ENCODE measurements at places on chromosomes 13 and 19. TPM values are rescaled to one million over a fixed set of nuclear protein-coding genes. Genes with fewer than 3 reads are reported as not detected.

Gene TINCR
- 0.38 TPM for total RNA-seq

Gene GRIN2D
- 0.13 TPM for total RNA-seq

Gene CLDND2
- total RNA-seq: 5.4 TPM

Gene RFXAP
- total RNA-seq: 15.4 TPM

Gene NLRP4
- total RNA-seq: not detected

Gene PABPC3
- 1.8 TPM for total RNA-seq

Gene ZNF829
- total RNA-seq: 4.9 TPM

Gene CACTIN
- total RNA-seq: 25.9 TPM

Gene FCAR
- not detected for total RNA-seq

Gene CCDC194
- 1.3 TPM for total RNA-seq

Gene MEIS3
- total RNA-seq: not detected

Gene C1QTNF9B
- total RNA-seq: not detected

GRCh38 chr13:77503398-77503797 lies 32.1 kb upstream of the SCEL start:
- DNase-seq: no peak
- no peak overlapping the region for H3K27ac ChIP-seq
- H3K4me3 ChIP-seq: no peak overlapping the region
- H3K4me1 ChIP-seq: no peaks in the 10 kb centered on the region
- H3K36me3 ChIP-seq: no peaks in the 10 kb centered on the region

GRCh38 chr13:32881777-32882145 lies 134.5 kb upstream of the KL start:
- DNase-seq: no peak
- H3K4me1 ChIP-seq: peaks cover 2% of the 10 kb centered on the region
- no peak overlapping the region for H3K4me3 ChIP-seq
- H3K27me3 ChIP-seq: no peaks in the 10 kb centered on the region

- no peak overlapping the region for H3K27ac ChIP-seq
- H3K4me1 ChIP-seq: no peaks in the 10 kb centered on the region
- DNase-seq: no peak
- H3K27me3 ChIP-seq: no peaks in the 10 kb centered on the region
- no peaks in the 10 kb centered on the region for H3K36me3 ChIP-seq
Measured at GRCh38 chr13:31947105-31947504, 84.5 kb upstream of the FRY start.

DNA sequence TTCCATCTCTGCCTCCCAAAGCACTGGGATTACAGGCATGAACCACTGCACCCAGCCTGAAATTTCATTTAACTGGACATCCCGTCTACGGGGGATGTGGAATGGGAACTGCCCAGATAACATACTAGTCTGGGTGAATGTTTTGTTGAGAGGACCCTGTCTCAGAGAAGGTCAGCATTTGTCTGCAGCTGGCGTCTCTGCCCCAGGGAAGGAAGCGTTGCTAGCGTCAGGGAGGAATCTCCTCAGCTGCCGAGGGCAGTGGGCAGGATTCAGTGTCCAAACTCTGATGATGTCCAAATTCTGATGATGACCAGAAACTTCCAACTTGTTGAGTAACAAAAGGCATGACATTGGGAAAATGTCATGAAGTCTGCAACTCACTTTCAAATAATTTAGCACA lies 3.1 kb downstream of the NXNL1 start:
- peaks cover 30% of the 10 kb centered on the region for H3K27me3 ChIP-seq
- H3K4me3 ChIP-seq: no peak overlapping the region
- no peaks in the 10 kb centered on the region for H3K36me3 ChIP-seq
- H3K27ac ChIP-seq: no peak overlapping the region

DNA sequence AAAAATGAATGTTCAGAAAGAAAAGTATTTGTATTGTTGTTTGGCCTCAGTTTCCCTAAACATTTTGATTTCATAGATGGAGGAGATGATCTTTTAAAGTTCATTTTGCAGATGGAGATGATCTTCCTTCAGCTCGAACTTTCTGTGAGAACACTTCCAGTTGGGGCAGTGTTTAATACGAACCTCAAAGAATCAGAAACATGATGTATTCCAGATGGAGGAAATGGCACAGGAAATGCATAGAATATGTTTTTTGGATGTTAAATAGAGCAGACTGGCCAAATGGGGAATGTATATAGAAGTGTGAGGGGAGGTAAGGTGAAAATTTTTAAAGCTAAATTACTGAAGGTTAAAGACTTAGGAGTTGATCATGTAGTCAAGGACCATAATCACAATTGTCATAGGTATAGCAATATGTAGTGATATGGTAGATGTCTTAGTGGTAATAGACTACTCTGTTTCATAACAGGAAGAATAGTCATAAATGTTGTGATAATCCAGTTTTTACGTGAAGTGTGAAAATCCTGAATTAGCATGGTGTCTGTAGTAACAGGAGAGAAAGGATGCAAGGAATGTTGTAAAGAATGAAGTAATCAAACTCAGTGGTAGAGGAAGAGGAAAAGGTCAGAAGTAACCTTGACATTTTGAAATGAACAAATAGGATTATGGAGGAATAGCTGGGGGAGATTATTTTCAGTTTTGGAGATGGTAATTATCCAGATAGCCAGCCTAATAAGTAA lies 5.1 kb downstream of the RAP2A start:
- no peak overlapping the region for H3K4me3 ChIP-seq
- no peak overlapping the region for H3K27ac ChIP-seq
- DNase-seq: no peak
- no peaks in the 10 kb centered on the region for H3K27me3 ChIP-seq

- peaks cover 42% of the 10 kb centered on the region for H3K36me3 ChIP-seq
- H3K4me1 ChIP-seq: peaks cover 66% of the 10 kb centered on the region
- no peak for DNase-seq
- no peak overlapping the region for H3K4me3 ChIP-seq
- H3K27me3 ChIP-seq: no peaks in the 10 kb centered on the region
- H3K27ac ChIP-seq: peak overlapping the region; percentile 96
Measured at GRCh38 chr19:47096721-47097120, 16.9 kb downstream of the ZC3H4 start.

- H3K4me3 ChIP-seq: no peak overlapping the region
- DNase-seq: no peak
- peaks cover 80% of the 10 kb centered on the region for H3K36me3 ChIP-seq
- peak overlapping the region; percentile 70 for H3K27ac ChIP-seq
- peaks cover 31% of the 10 kb centered on the region for H3K4me1 ChIP-seq
Measured at GRCh38 chr19:36225219-36225892, 10.4 kb downstream of the ZNF146 start.

- no peak overlapping the region for H3K27ac ChIP-seq
- no peak for DNase-seq
- H3K27me3 ChIP-seq: peaks cover 6% of the 10 kb centered on the region
- no peaks in the 10 kb centered on the region for H3K36me3 ChIP-seq
- H3K4me1 ChIP-seq: peaks cover 4% of the 10 kb centered on the region
Measured at GRCh38 chr19:16274447-16274846, 50.2 kb upstream of the KLF2 start.

GRCh38 chr19:48475369-48476068 lies 6.3 kb downstream of the CYTH2 start:
- H3K36me3 ChIP-seq: peaks cover 8% of the 10 kb centered on the region
- peak overlapping the region; percentile 63 for H3K27ac ChIP-seq
- no peaks in the 10 kb centered on the region for H3K27me3 ChIP-seq
- no peak for DNase-seq

GRCh38 chr19:19461671-19462622 lies 53.4 kb downstream of the TSSK6 start:
- peaks cover 41% of the 10 kb centered on the region for H3K36me3 ChIP-seq
- H3K27me3 ChIP-seq: no peaks in the 10 kb centered on the region
- H3K4me1 ChIP-seq: peaks cover 76% of the 10 kb centered on the region
- DNase-seq: peak; percentile 49
- peak overlapping the region; percentile 100 for H3K27ac ChIP-seq

DNA sequence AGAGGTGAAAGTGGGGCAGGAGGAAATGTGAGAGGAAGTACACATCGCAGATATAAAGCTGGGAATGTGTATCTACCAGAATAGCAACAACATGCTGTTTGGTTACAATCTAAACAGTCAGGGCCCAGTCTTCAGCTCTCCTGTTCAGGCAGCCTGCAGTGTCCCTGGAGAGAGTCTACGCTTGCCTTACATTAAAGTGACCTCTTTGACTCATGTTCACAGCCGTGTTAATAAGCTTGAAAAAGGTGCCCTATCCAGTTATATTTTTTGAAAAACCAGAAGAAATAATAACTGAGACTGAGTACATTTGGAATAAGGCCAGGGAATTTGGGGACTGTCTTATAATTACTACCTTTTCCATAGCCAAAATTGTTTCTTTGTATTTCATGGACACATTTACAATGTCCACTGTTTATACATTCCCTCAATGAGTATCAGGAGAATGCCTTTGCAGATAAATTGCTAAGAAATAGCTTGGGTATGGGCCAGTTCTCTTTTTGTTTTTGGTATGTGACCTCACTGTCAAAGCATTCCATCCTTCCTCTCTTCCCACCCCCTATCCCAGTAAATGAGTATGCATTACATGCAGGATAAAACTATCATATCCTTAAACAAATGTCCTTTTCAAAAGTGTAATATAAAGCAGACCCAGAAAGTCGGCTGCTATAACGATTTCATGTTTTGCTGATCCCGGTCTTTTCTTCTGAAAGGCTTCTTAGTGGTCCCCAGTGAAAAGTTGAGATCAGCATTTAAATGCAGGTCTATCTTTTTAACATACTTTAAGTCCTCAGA lies 82.6 kb downstream of the PCDH9 start:
- no peaks in the 10 kb centered on the region for H3K4me1 ChIP-seq
- H3K4me3 ChIP-seq: no peak overlapping the region
- DNase-seq: no peak
- no peaks in the 10 kb centered on the region for H3K36me3 ChIP-seq
- H3K27ac ChIP-seq: no peak overlapping the region

- peak; percentile 43 for DNase-seq
- peak overlapping the region; percentile 59 for H3K4me3 ChIP-seq
- peak overlapping the region; percentile 91 for H3K27ac ChIP-seq
- peaks cover 18% of the 10 kb centered on the region for H3K36me3 ChIP-seq
Measured at GRCh38 chr13:75761369-75761768, 125.2 kb downstream of the LMO7 start.

GRCh38 chr13:69921156-69921555 lies 186.5 kb upstream of the ATXN8OS start:
- DNase-seq: no peak
- no peak overlapping the region for H3K4me3 ChIP-seq
- no peaks in the 10 kb centered on the region for H3K4me1 ChIP-seq
- no peak overlapping the region for H3K27ac ChIP-seq

DNA sequence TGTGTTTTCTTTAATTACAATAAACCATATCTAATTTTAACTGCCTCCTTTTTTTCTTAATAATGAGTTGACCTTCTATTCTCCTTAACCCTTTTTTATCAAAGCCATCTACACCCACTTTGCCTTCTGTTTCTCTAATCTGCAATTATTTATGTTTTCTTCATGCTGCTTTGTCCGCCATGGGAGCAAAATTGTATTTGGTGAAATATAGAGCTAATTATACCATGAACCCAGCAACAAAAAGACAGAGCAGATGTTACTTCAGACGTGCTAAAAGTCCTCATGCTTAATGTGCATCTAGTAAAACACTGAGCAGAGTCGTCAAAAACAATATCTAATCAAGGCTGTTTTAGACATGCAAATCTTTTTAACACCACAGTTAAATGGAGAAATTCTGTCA lies 264.7 kb downstream of the DACH1 start:
- no peak overlapping the region for H3K27ac ChIP-seq
- no peaks in the 10 kb centered on the region for H3K4me1 ChIP-seq
- no peak overlapping the region for H3K4me3 ChIP-seq

DNA sequence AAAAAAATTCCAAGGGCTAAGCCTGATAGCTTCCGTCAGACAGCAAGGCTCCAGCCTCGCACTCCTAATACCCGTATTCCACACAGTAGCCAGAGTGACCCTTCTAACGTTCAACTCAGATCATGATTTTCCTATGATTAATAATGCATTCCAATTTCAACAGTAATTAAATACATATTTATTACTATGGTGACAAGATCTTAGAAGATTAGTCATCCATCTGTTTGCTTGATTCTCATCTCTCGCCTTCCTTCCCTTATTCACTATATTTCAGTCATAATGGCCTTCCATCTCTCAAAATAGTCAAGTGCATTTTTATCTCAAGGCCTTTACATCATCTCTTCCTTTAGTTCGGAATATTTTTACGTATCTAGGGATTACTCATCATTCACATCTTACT lies 621.2 kb upstream of the SPRY2 start:
- H3K27me3 ChIP-seq: no peaks in the 10 kb centered on the region
- no peak for DNase-seq
- no peaks in the 10 kb centered on the region for H3K36me3 ChIP-seq
- H3K27ac ChIP-seq: no peak overlapping the region
- no peak overlapping the region for H3K4me3 ChIP-seq

- no peaks in the 10 kb centered on the region for H3K36me3 ChIP-seq
- H3K4me3 ChIP-seq: no peak overlapping the region
- no peak overlapping the region for H3K27ac ChIP-seq
Measured at GRCh38 chr19:32154418-32154817, 191.0 kb upstream of the ZNF507 start.

GRCh38 chr19:10467104-10467706 lies 36.0 kb downstream of the KEAP1 start:
- H3K36me3 ChIP-seq: peaks cover 12% of the 10 kb centered on the region
- DNase-seq: no peak
- H3K27me3 ChIP-seq: no peaks in the 10 kb centered on the region
- H3K27ac ChIP-seq: no peak overlapping the region

DNA sequence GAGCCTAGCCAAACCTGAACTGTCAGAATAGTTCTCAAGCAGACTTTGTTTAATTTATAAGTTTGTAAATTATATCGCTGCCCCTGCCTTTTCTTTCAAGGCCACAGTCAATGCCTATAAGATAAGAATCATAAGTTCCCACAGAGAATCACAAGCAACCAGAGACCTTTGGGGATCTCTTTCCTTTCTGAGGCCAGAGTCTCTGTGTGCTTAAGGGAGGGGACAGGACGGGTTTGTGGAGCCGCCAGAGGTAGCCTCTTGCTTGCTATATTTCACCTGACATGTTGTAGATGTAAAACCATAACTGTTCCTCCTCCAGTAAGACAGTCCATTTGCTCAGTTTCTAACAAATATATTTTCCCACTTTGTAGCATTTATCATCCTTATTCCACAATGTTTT lies 458.8 kb downstream of the RFC3 start:
- no peak for DNase-seq
- H3K4me1 ChIP-seq: no peaks in the 10 kb centered on the region
- H3K27ac ChIP-seq: no peak overlapping the region

GRCh38 chr19:51688671-51689571 lies 4.2 kb upstream of the SPACA6 start:
- DNase-seq: no peak
- H3K4me3 ChIP-seq: peak overlapping the region; percentile 60
- peaks cover 9% of the 10 kb centered on the region for H3K27me3 ChIP-seq
- H3K36me3 ChIP-seq: no peaks in the 10 kb centered on the region
